ENCODE measurements at places on chromosomes 7 and 10.

DNA sequence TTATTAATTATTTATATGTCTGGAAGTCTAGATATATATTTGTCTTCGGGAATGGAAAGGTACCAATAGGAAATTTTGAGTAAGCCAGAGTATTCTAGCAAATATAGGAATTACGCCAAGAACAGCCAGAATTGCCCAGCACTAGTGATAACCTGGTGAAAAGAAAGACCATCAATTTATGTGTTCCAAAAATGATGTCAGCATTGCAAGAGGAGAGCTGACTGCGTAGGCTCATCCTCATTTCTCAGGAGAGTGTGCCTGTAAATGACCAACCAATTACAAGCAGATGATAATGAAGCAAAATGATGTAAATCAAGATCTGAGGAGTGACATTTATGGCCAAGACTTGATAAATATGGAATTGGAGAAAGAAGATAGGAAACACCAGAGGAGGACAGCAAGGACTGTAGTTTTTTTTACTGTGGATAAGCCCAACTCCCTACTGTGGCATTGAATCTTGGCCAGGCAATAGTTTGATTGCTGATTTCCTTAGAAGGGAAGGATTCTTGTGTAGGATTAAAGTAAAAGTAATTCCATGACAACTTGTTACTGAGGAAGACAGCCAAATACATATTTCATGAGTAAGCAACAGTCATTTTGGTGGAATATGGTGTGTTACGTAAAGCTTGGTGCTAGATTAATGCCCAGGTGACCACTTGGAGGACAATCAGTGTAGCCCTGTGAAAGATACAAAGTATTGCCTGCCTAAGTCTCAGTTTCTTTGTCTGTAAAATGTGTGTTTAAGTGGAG, 590.8 kb downstream of the AUTS2 start:
- DNase-seq: no peak

- no peak for DNase-seq
Measured at GRCh38 chr10:79060641-79061255, 8.0 kb upstream of the ZMIZ1 start.

GRCh38 chr10:8150401-8150905, 96.0 kb downstream of the GATA3 start:
- DNase-seq: no peak

DNA sequence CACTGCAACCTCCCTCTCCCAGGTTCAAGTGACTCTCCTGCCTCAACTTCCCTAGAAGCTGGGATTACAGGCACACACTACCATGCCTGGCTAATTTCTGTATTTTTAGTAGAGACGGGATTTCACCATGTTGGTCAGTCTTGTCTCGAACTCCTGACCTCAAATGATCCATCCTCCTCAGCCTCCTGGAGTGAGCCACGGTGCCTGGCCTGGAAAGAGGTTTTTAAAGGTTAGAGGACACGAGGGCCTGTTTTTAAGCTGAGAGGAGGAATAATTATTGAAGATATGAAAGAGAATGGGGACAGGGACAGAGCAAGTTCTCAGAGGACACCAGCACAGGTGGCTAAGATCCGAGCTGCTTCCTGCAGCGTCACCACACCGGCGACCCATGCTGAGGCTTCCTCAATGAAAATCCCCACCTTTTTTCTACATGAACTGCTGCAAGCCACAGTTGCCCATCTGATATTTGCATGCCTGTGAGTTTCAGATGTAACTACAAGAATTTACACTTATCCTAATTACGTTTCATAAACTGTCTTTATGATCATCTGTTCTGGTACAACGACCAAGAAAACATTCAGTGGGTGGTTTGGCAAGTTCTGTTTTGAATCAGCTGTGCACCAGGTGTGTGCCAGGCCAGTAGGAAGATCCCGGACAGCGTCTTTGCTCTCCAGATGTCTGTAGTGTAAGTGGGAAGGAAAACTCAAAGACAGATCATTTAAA, 76.0 kb downstream of the HIP1 start:
- no peak for DNase-seq

DNA sequence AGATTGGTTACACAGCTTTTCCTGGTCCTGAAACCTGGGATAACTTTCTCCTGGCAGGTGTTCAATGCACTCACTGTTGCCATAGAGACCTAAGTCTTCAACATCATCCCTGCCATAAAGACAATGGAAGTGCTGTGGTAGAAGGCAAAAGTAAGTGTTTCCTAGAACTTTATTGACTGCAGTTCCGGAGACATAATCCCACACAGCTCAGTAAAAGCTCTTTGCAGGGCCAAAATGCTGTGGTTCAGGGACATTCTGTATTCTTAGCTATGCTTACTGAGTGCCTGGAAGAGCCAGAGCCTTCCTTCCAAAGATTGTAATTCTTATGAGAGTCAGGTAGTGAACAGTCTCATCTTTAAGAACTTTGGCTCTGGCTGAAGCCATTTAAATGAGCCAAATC, 5.3 kb downstream of the WIPF3 start:
- DNase-seq: no peak

GRCh38 chr10:108187408-108188012, 1023.0 kb upstream of the SORCS1 start:
- DNase-seq: no peak

- no peak for DNase-seq
Measured at GRCh38 chr10:95552679-95553342, 8.4 kb downstream of the SORBS1 start.

DNA sequence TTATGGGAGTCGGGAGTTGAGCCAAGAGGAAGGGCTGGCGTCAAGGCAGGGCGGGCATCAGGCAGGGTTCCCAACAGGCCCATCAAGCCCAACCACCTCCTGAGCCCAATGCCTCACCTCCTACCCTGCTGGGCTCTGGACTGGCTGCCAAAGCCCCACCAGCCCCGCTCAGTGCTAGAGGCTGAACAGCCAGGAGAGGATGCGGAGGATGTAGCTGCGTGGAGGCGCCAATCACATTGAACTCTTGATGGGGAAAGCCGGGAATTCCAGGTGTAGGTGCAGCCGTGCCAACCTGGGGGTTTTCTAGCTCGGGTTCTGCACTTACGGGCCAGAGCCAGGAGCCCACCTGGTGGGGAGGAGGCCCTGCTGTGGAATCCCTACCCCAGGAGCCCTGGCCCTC, 12.9 kb downstream of the ATP5MF start:
- no peak for DNase-seq

DNA sequence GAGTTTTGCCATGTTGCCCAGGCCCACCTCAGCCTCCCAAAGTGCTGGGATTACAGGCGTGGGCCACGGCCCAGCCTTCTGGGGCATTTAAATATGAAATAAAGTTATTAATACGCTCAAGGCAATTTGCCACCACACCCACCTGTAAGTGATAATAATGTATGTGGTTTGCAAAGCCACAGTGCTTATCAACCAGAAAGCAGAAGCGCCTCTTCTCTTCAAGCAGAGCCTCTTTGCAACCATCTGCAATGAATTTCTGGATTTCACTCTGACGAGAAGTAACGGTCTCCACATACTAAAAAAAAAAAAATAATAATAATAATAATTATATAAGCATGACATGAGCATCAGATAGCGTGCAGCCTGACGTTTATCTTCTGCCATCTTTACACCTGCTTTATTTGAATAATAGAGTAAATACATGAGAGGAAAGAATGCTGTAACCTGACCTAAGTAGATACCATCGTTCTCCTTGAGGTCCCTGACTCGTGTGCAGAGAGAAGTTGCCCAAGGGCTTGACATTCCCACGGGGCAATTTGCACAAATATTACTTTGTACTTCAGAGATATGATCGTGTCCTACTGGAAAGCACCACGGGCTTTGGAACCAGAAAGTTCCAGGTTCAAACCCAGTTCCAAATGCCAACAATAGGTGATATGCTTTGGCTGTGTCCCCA, 34.0 kb downstream of the BRI3 start:
- no peak for DNase-seq

GRCh38 chr7:94700926-94701554, 45.1 kb upstream of the SGCE start:
- DNase-seq: no peak

DNA sequence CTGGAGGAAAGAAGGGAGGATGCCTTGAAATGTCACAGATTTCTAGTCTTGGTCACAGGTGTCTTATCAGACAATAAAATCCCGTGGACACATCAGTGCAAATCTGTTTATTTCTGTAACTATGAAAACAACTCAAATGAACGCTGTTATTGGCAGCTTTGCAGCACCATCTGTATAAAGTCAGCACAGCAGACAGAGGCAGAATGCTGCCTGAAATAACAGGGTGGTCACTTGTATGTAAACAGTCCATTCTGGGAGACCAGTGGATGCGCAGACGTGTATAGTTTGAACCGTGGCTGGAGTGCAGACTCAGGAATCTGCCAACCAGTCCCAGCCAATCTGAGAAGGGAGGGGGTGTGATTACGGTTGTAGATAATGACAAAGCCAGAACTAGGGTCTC, 54.8 kb downstream of the SEC23IP start:
- no peak for DNase-seq

DNA sequence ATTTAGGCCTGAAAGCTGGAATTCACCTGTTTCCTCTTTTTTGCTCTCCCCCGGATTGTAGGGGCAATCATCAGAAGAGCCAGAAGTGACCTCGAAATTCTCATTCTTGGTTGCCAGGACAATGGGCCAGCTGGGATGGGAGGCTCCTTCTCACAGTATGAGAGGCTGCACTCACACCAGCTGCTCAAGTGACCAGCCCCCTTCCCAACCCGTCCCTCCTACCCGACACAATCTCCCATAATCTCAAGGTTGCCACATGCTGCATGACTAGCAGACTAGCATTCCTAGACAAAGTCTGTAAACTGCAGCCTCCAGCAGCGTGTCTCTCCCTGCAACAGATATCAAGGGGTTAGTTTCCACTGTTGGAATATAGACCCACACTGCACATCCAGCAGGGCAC, 110.3 kb downstream of the C1GALT1 start:
- no peak for DNase-seq

DNA sequence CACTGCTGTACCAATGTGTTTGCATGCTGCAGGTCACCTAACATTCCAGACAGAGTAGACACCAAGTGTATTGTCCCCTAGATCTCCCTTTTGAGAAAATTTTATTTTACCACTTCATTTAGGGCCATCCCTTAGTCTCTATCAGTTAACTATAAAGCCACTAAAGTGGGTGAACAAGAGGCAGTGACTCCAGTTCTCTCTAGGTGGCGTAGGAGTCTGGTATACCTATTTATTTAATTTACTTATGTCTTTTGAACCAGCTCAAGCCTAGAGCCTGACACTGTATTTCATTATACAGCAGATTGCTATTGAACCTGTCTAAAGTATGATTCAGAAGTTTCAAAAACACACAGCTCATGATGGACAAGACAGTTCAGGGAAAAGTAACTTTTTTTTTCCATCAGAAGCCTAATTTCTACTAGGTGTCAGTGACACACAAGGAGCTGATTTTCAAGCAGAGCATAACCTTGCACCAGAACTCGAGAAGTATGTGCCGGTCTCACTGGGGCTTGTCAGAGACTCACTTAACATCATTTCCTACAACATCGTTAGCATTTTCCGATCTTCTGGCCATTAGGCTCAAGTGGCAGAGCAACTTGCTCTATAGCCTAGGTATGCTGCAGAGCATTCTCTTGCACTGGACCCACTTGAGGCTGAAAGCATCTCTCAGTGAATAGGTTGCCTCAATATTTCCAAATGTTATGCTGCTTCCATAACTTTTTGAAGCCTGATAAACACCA, 175.4 kb downstream of the CDC14C start:
- DNase-seq: no peak

GRCh38 chr7:136956671-136957070, 88.2 kb downstream of the CHRM2 start:
- DNase-seq: no peak

DNA sequence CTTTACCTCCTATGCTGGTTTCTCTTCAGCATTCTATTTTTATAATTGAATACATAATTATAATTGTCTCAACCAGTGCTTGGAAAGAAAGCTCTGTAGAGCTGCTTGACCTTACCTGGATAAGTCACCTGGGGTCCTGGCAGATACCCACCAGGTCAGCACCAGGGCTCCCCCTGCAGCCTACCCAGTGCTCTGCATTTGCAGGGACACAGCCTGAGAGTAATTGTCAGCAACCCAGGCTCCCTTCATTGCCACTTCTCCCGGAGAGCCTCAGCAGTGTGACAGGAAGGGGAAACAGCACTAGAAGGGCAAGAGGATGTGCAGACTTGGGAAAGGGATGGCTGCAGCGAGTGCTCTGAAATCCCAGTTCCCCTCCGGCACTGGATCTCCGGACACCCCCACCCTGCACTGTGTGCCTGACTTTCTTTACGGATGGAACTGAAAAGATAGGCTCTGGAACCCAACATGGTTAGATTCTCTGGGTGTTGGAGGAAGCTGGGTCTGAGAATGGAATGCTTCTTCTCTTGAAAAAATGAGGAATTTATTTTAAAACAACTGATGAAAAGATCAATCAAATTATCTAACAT, 11.4 kb upstream of the PAX4 start:
- DNase-seq: no peak

- no peak for DNase-seq
Measured at GRCh38 chr10:92432596-92432995, 141.3 kb downstream of the IDE start.
